ENCODE measurements at places on chromosomes 7 and 10.

GRCh38 chr10:112849546-112849945 lies 100.5 kb upstream of the TCF7L2 start:
- no peak for DNase-seq

- DNase-seq = no peak
Observed at GRCh38 chr7:70317356-70317755, 719.1 kb downstream of the AUTS2 start.

- DNase-seq = no peak
Observed at GRCh38 chr7:93146472-93147141, 1.6 kb downstream of the SAMD9L start.

GRCh38 chr10:116056445-116057293 lies 216.3 kb downstream of the GFRA1 start:
- DNase-seq = no peak

DNA sequence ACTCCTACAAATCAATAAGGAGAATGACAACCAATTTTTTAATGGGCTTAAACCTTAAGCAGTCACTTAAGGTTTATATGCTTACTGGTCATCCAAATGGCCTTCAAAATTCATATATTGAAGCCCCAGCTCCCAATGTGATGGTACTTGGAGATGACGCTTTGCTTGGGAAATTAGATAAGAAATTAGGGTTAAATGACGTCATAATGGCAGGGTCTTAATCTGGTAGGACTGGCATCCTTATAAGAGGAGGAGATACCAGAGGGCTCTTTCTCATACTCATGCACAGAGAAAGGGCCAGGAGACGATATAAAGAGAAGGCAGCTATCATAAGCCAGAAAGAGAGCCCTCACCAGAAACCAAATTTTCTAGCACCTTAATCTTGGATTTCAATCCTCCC lies 350.8 kb upstream of the NFE2L3 start:
- DNase-seq = no peak

DNA sequence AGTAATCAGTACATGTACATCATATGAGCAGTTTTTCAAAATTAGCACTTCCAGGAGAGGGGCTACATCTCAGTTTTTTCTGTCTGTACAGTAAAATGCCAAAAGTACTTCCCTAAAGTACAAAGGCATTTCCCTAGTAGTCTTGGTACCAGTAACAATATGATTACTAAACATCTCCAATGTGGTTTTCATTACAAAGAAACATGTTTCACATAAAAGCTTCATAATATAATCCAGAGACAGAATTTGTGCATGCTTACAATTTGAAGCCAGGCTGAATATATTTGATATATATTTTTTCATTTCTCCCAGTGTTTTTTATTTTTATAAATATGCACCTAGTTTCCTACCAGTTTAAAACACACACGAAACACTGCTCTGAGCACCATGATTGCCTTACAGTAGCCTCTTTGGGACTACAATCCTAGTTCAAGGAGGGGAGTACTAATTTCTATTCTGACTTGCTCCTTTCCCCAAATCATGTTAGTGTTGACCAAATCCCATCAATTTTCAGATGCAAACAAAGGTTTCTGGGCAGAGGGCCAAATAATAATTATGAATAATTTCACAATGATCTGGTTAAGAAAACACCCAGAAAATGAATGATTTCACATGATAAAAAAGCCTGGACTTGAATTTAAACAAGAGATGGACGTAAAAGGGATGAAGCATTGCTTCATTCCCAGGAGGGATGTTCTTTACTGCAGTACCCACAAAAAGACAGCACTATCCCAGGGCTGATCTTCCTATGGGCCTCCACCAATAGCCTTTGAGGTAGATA lies 201.3 kb downstream of the SLC25A13 start:
- no peak for DNase-seq

DNA sequence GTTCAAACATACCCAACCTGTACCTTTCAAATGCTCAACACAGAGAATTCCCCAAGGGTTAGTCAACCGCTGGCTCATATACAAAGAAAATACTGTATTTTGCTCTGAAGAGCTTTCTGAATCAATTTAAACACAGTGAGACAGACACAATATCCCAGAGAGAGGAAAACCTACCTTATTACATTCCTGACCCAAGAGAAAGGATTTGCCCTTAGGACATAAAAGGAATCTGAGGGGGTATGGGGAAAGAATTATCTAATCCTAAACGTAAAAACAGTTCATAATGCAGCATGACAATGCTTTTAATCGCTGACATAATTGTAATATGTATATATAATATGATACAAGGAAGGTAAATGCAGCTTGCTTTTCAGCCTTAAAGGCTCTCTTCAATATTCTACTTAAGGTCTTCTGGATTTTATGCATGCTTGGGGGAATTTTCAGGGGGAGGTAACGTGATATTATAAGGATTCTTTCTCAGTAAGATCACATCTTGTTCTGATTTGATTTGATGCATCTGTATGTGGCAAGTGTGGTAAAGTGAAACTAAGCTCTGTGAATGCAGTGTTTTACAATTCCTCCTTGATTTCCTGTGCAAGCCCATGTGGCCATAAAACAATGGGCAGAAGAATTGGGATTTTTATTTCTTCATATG lies 240.5 kb downstream of the GLI3 start:
- DNase-seq = no peak

GRCh38 chr10:75709811-75710210 lies 278.4 kb downstream of the LRMDA start:
- DNase-seq = no peak

GRCh38 chr7:11727864-11728263 lies 104.1 kb downstream of the THSD7A start:
- DNase-seq = no peak

DNA sequence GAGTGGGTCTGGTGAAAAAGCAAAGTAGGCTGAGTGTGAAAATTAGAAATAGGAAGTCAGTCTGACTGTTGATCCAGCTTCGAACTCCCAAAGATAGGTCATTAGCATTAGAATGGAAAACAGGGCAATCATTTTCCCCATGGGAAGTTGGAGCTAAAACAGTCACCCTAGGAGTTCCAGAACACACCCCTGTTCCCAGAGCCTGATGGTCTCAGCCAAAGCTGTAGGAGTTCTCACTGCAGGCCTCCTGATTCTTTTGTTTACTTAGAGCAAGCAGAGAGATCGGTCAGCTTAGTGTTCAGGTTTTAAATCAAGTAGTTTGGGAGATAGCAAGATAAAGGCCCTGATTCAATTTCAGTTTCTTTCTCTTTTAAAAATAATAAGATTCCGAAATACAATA lies 28.8 kb upstream of the JCAD start:
- DNase-seq = no peak

All from cortex of kidney (tissue), 1 donor.